Activated T-cell treated with anti-CD3 and anti-CD28 coated beads, Interleukin-2, amount 50 U/mL, for 1 hour (primary cell): ENCODE measurements at places on chromosomes 6 and 20.

DNA sequence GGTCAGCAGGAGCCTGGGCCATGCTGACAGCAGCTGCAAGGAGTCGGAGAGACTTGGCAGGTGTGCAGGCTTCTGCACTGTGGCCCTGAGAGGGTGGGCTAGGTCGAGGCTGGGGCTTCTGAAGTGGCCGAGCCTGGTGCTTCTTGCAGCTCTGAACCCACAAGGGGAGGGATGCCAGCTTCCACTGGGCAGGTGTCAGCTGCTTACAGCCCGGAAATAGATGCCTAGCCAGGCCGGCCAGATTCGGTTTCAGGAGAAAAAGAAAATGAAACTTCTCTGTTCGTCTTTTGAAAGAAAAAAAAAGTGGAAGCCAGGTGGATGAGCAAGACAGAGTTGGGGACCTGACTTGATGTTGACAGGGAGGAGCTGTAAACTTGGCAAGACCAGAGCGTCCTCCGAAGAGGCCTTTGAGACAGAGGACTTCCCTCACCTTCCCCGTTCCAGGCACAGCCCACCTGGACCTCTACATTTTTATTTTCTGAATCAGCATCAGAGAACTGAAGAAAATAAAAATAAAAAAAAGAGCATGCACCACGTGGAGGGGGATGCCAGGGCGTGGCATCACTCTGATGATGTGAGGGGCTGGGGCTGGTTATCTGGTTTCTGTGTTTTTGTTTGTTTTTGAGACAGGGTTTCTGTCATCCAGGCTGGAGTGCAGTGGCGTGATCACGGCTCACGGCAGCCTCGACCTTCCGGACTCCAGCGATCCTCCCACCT, at the start of gene ZBP1:
Gene ZBP1 (minus strand): TSS at position 153 of the 717 bp plus-strand sequence. CDS start 131 bp downstream, at position 22.
- peak; percentile 49 for DNase-seq

DNA sequence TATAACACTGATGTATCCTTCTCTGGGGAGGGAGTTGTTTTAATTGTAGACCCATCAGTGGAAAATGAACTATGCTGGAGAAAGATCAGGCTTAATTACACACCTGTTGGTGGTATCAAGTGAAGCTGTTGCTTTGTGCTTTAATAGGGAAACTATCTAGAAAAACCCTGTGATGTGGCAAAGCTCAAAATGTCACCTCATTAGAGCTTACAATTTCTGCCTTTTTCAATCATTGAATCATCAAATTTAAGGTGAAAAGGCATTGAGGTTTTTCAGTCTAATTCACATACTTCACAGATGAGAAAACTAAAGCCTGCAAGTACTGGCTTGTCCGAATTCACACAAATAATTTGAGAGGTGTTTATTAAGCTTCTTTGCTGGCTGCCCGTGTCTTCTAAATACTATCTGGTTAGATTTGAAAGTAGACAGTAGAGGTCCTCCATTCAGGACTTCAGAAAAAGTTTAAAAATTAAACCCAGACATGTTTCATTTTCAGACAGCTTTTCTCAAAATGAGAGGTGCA, 143.3 kb upstream of the MAP3K7 start:
- DNase-seq, result no peak

- no peak for DNase-seq
Observed at GRCh38 chr6:148497717-148498116, 155.1 kb downstream of the SASH1 start.

DNA sequence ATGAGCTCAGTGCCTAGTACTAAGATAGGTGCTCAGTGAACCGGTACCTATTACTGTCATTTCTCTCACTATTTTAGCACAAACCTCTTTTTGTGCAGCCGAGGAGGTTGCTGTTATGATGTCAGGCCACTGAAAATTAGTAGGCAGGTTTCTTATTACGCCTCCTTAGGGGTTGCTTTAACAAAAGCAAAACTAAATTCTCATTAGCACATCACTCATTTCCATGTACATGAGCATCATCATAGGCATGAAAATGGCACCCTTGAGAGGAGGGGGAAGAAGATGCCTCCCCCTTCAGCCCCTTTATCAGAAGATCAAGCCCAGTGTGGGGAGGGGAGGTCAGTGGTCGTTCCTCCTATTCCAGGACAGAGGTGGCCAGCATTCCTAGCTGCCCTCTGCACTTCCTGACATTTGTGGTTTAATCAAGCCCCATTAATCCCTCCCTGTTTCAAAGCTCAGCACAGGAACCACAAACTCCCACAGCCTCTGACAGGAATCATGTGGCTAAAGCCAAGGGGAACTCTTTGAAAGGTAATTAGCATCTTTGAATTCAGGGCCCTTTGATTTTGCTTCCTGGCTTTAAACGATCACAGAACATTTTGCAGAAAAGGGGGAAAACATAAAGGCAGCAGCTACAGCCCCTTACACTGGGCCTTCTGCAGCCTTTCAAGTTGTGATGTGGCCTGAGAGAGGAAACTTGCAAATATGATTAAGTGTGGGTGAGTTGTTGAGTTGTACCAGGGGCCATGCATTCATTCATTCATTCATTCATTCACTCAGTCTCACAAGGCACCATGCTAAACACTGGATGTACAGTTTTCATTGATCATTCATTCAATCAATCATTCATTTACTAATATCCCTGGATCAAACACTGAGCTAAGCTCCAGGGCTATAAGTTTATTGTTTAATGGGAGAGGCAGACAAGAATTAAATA, 31.9 kb upstream of the PSMF1 start:
- no peak for DNase-seq

DNA sequence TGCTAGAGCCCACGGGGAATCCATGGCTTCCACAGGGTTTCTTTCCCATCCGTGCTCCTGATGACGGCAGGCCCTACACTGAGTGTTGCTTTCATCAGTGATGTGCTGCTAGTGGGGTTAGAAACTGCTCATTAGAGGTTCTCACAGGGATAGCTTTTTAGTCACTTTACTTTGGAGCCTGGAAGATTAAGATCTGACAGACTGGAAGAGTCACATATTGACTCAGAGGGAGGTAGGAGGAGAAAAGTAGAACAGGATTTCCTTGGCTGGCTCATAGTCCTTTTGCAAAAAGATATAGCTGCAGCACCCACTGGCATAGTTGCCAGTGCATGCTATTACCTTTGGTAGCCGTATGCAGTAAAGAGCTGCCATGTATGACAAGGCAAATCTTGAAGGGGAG, 890.3 kb downstream of the C6orf118 start:
- no peak for DNase-seq

- DNase-seq, result no peak
Observed at GRCh38 chr20:16922834-16923233, 174.7 kb downstream of the OTOR start.

DNA sequence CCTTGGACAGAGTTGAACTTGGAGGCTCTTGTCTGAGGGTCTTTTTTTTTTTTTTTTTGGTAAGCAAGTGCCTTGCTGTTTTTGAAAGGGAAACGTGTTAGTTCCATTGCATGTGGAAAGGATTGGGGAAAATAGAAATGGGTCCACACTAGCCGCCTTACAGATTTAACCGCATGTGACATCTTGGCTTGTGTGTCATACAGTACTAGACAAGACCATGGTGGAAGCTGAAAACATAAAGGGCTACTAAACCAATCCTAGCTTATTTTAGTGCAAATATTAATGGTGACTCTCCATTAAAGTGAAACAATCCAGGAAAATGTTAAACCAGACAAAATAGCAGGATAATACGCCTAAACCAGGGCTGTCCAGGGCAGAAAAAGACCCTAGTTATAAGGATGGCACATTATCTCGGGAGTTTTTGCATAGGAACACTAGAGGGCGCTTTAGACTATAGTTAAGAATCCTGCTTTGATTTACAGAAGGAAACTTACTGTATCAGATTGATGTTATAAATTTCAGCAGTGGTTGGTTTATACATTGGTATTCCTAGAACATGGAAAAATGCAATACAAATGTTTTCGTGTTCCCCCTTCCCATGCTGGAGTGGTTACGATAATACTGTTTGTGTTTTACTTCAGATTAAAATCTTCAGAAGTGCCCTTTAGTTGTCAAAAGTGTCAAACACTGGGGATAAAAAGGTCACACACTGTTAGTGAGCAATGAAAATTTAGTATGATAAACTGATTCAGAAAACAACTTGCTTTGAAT, 59.8 kb upstream of the DEK start:
- no peak for DNase-seq

GRCh38 chr20:21564127-21564773, 50.4 kb upstream of the NKX2-2 start:
- no peak for DNase-seq

GRCh38 chr6:14759976-14760672, 485.7 kb upstream of the JARID2 start:
- no peak for DNase-seq

DNA sequence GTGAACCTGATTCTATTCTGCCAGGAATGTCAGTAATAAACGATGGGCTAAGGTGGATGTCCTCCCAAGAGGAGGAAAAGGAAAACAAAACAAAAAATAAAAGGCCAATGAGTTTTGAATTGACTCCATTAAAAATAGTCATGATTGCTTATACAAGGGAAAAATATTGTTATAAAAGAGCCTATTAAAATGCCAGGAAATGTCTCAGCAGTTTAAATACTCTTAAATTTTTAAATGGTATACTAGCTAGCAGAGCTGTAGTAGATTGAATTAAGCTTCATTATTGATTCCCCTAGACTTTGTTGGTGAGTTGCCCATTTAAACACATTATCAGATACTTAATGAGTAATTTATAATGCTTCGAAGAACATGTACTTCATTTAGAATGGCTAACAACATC, 990.9 kb upstream of the GJE1 start:
- DNase-seq, result no peak

DNA sequence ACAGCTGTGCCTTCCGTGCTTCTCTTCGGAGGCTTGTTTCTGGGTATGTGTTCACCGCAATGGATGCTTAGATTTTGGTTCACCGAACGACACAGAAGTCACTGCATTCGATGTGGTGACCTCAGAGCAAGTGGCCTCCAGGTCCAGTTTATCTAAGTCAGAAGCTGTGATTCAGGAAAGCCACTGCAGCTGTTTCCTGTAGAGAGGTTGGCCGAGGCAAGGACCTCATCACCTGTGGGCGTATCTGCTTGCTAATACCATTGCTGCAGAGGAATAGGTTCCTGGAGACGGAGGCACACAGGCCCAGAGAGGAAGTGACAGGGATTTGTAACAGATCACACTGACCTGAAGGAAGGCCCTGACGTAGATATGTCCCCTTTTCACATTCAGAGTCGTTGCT, 82.7 kb downstream of the FARS2 start:
- DNase-seq, result no peak

DNA sequence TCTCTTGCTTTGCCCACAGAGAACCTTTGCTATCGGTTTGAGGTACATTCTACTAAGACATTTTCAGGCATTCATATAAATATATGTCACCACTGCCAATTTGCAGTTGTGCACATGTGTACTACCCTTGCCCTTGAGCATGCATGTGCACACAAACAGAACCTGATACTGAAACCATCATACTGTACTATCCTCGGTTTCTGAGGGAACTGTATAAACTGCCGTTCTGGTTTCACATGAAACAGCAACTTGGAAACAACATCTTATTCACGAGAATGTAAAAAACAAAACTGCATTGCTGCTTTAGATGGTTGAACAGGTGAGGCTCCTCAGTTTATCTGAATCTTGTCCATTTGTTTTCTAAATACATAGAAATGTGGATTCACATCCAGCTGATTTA, 151.2 kb upstream of the TMEM170B start:
- DNase-seq, result no peak

GRCh38 chr20:57888591-57888990, 178.8 kb upstream of the PMEPA1 start:
- no peak for DNase-seq

GRCh38 chr20:4101910-4102309, 86.6 kb upstream of the RNF24 start:
- no peak for DNase-seq

GRCh38 chr20:32991792-32992641, 12.2 kb downstream of the SUN5 start:
- no peak for DNase-seq

DNA sequence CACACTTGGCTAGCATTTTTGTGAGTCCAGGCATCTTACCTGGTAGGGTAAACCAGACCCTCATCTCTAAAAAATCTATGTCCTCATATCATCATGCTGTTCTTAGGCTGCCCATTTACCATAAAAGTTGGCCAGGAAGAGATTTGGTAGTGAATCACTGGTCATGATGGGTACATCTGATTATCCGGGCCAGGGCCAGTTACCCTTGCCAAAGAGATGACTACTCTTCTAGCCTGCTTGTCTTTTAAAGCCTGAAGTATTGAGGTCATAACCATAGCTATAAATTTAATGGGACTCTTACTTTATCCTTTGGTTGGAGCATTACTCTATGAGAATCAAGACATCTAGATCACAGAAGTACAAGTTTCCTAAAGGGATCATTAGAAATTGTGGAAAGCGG, 276.8 kb downstream of the TENT5A start:
- no peak for DNase-seq

DNA sequence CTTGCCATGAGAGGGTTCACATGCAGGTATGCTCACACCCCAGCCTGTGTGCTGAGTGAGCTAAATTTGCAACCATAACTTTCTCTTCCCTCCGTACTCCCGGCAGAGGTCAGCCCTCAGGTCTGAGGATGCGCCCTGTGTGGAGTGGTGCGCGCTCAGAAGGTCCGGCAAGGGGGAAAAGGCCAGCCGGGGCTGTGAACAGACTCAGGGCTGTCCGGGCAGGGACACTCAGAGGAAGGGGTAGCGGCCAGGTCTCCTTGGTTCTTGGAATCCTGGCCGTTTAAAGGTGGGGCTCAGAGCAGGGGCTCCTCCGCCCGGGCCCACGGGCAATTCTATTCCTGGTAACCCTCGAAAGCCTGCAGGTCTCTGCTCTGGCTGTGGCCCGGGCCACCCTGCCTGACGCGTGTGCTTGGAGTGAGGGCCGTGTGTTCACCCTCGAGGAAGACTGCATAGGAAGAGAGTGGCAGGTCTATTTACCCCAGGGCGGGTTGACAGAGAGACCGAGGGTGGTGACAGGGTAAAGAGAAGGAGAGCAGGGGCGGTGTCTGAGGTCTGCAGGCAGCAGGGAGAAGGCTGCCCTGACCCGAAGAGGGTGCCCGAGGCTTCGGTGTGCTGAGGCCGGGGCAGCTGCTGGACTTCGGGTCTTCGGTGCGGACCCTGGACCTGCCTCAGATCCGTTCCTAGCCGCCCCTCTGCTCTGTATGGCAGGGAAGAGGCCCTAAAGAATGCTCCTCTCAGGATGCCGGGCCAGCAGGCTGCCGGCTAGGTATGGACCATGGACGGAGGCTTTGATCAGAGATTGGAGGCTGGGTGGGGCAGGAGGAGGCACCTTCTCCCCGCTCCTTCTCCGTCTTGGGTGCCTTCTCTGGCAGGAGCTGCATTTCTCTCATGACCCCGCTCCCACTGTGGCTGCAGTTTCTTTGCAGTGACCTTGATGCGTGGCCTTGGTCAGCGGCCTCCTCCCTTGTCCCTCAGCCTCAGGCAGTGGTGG, 131.1 kb upstream of the ARMC2 start:
- DNase-seq, result no peak
